ENCODE measurements at places on chromosomes 11 and 22.

GRCh38 chr11:23079382-23079813, 219.1 kb upstream of the CCDC179 start:
- DNase-seq = no peak

DNA sequence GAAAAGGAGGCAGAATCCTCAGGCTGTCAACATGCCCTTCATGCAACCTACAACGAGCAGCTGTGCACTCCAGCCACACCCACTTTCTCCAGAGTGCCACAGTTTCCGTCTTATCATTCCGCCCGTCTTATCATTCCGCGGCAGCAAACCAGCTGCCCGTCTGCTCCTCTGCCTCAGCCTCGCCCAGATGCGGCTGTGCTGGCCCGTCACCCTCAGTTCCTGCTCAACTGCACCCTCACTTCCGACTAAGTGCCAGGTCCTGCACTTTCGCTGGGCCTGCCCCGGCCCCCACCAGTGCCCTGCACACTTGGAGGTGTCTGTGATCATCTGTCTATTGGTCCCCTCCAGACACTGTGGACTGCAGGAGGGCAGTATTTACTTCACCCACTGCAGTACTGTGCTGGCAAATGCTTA, 43.7 kb downstream of the MICAL3 start:
- DNase-seq = peak; percentile 7

DNA sequence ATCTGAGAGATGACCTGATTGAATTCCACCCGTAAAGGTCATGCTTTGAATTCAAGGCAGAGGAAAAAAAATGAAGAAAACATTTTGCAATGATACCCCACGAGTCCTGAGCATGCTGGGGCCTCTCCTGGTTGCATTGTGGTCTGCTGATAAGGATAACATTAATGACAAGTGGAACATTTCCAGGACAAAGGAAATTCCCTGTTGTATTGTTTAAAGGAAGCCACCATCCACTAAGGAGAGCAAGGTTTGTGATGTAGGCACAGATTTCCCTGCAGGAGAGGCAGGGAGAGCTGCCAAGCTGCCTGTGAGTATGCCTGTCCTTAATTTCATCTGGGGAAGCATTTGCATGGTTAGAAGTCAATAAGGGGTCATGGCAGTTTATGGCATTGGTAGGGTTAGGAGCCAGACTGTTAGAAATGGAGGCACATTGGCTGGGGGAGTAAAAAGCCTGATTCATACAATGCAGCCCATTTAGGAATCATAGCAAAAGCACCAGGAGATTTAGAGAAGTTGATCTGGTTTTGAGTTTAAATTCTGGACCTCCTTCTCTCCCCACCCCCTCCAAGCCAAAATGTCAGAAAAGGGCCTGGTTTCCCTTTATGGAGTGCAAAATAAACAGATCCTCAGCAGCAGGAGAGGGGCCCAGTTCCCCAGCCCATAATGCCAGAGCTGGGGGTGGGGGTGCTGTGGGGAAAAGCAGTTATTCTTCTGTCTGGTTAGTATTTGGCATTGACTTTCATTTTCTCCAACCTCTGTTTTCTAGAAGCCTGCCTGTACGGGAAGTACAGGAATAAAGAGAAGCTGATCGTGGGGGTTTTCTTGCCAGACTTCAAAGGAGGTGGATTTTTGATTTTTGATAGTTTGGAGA, 22.1 kb downstream of the FLI1 start:
- no peak for DNase-seq

GRCh38 chr11:2742611-2743426, 43.0 kb upstream of the KCNQ1OT1 start:
- no peak for DNase-seq

GRCh38 chr11:65685981-65686380, 23.3 kb upstream of the RELA start:
- no peak for DNase-seq

GRCh38 chr22:43826142-43827002, 14.3 kb upstream of the EFCAB6 start:
- no peak for DNase-seq

DNA sequence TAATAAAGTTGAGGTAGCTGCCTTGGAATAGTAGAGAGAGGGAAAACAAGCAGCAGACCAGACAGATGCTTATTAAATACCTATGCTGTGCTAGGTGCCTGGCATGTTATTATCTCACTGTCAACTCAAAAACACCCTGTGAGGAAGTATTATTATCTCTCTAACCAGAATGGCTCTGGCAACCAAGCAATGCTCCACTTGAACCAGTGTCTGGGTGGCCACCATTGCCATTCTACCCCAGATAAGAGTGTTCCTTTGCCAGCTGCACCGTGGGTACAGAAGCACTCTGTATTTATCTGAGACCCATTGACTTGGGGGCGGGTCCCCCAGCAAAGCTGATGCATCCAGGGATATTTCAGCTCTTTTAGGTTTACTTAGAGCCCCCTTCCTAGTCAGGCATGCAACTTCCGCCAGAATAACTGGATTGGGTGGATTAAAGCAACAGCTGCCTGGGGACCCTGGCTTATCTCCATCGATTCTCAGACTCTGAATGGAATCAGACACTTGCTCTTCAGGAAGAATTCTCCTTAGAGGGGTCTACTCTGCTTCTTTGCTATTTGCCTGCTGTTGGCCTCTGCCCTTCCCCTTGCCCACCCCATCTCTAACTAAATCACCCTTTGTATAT, 49.1 kb downstream of the RCN1 start:
- DNase-seq = no peak

- no peak for DNase-seq
Observed at GRCh38 chr11:91966368-91966767, 258.2 kb upstream of the FAT3 start.

DNA sequence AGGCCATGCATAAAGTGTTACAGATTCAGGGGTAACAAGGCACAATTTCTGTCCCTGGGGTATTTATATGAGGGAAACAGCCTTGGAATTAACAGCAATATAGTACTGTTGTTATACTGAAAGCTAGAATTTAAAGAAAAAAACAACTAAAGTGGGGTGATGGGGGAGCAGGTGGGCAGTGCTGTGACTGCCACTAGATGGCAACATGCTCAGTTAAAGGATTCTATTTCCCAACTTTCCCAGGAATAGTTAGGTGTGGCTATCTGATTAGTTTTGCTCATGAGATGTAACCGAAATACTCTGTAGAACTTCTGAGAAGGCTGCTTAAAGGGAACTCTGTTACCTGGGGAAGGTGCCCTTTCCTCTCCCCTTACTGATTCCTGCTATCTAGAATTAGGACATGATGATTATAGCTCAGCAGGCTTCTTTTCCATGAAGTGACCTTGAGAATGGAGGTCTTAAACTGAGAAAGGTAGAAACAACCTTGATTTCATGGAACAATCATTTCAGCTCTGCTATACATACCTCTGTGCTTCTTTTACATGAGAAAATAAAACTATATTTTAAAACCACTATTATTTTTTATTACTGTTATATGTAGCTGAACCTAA, 102.6 kb downstream of the RELT start:
- DNase-seq = no peak

DNA sequence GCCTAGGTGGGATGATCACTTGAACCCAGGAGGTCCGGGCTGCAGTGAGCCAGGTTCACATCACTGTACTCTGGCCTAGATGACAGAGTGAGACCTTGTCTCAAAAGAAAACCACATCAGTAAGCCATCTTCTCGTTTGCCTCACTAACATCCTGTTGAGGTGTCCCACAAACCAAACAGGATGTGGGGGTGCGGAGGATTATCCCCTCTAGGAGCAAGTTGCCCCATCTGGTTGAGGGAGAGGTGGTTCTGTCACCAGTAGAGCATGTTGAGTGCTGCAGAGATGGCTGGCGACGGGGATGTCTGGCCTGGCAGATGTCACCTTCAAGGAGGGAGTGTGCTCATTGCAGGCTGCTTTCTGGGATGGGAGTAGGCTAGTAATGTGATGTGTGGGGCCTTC, 72.4 kb downstream of the ZNRF3 start:
- DNase-seq = peak; percentile 39

- no peak for DNase-seq
Observed at GRCh38 chr11:108338750-108339149, 115.9 kb downstream of the ATM start.

GRCh38 chr11:59756845-59757244, 1.7 kb downstream of the STX3 start:
- no peak for DNase-seq

Data from T follicular helper cell (primary cell).